NCI-H1105 treated with DMSO at 0.1 percent for 48 hours (cell line): ENCODE measurements at places on chromosomes 12 and 14.

GRCh38 chr12:3810540-3810939 is 57.6 kb upstream of the CRACR2A start:
- DNase-seq = no peak

DNA sequence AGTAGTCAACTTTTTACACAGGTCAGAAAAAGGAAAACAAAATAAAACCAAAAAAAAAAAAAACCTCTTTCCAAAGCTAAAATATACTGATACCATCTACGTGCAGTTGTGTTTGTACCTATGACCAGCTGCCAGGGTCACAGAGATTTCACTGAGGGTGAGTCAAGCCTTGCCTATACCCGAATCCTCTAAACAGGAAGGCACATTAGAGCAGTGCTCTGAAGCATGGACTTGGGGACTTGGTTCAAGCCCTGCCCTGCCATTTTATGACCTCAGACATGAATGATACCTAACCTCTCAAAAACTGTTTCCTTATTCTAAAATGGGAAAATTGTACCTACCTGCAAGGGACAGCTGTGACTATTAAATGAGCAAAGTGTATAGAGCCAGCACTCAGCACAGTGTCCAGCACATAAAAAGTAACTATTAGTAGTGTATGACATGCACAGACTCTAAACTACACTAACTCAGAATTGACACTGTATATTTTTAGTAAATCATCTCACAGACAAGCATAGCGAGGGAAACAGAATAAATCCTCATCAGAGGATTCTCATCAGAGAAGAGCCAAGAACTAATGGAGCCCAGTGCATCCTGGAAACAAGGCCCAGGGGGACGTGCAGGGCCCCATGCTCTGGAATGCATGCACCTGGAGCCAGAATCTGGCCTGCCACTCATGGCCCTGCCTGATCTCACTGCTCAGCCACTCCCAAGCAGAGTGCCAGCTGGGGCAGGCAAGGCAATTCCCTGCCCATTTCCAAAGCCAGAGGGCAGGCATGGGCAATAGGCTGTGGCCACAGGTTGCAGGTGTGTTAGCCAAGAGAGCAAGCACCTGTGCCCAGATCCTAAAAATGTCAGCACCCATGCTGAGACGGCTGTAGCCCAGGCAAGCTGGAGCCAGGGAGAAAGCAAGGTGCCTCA is 57.0 kb downstream of the NT5DC3 start:
- no peak for DNase-seq

DNA sequence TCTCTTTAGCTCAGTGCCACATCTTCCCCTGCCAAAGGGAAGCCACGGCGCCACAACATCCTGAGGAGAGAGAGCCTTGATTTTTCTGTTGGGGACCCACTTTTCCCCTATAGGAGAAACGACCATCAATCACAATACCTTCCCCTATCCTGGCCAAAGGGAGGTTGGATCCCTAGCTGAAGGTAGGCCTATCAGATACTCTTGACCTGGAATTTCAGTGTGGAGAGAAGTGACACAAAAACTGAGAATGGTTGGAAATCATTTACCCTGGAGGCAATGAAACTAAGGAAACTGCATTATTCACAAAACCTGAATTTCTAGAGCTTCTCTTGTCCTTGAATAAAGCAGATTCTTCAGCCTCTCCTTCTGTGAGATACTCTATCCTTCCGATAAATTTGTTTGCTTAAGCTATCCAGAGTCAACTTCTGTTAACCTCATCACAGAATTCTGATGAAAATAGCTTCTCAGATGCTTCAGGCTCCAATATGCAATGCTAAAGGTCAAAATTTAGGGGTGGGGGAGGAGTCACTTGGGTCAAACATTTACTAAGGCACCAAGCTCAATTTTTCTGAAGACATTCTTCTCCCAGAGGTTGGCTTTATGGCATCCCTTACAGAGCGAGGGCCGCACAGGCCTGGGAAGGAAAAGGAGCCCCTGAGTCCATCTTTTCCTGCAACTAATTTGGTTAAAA is 27.0 kb upstream of the DUSP6 start:
- DNase-seq = no peak

- peak; percentile 62 for DNase-seq
Measured at GRCh38 chr14:71319666-71320065, 412.4 kb downstream of the PCNX1 start.

GRCh38 chr12:131397493-131398181 is 313.3 kb upstream of the SFSWAP start:
- no peak for DNase-seq

DNA sequence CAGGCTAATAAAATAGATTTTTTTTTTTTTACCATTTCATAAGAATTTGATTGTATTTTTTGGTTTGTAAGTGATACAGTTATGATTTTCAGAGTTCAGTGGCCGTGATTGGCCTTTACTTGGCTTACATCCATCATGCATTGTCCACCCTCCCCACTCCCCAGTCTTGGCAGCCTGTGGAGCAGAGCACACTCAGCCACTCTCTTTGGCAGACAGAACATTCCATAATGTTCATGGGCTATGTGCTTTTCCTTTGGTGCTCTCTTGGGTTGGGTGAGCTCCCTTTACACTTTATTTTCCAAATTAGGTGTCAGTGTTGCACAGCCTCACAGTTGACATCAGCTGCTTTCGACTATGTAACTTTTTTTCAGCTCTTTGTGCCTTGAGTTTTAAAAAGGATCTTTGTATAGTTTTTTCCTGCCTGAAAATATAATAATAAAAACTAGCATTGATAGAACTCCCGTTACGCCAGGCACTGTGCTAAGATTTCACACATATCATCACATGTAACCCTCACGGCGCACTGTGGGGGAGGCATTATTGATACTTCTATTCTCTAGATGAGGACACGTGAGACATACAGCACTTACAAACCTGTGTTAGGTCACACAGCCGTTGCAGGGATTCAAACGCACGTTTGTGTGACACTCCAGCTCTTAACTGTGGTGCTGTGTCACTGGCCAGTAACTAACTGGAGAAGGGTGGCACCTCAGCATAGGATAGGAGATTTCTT is 21.5 kb downstream of the SUDS3 start:
- no peak for DNase-seq

DNA sequence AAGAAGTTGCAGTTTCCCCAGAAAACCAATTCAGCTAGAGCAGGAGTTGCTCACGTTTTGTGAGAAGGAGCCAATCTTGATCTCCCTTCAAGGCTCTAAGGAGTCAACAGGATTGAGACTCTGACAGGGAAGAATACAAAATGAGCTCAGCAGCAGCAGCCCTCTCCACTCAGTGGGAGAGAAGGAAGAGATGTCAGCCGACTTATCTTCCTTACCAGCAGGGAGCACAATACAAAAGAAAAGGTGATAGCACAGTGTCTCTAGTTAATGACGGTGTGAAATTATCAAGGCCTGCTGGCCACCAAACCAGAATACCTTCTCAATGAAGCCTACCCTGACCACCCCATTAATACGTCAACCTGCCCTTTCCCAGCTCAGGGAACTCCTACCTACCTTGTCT is 223.6 kb upstream of the TMPO start:
- no peak for DNase-seq

- DNase-seq = no peak
Measured at GRCh38 chr12:89474615-89475014, 50.0 kb downstream of the GALNT4 start.

GRCh38 chr12:58450868-58451482 is 469.3 kb downstream of the LRIG3 start:
- no peak for DNase-seq

- no peak for DNase-seq
Measured at GRCh38 chr12:4843907-4844306, 65.8 kb upstream of the KCNA1 start.

GRCh38 chr14:104034976-104035699 is 50.4 kb upstream of the ASPG start:
- DNase-seq = no peak

- no peak for DNase-seq
Measured at GRCh38 chr14:54700717-54701116, 133.8 kb downstream of the SAMD4A start.

DNA sequence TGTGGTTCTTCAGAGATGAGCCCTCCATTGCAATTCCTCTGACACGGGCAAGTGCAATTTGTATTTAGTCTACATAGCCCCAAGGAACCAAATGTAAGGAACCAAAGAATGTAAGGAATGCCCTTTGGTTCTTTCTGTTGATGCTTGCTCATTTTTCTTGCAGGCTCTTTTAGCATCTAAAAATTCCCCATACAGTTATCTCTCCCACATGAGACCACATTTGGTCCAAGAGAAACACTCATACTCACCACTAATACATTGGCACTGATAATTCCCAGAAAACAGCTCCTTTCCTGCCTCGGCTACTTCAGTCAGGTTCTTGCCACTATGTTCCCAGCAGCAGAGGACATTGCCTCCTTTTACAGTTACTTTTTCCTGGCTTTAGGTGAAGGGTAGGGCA is 332.6 kb downstream of the AEBP2 start:
- DNase-seq = no peak

DNA sequence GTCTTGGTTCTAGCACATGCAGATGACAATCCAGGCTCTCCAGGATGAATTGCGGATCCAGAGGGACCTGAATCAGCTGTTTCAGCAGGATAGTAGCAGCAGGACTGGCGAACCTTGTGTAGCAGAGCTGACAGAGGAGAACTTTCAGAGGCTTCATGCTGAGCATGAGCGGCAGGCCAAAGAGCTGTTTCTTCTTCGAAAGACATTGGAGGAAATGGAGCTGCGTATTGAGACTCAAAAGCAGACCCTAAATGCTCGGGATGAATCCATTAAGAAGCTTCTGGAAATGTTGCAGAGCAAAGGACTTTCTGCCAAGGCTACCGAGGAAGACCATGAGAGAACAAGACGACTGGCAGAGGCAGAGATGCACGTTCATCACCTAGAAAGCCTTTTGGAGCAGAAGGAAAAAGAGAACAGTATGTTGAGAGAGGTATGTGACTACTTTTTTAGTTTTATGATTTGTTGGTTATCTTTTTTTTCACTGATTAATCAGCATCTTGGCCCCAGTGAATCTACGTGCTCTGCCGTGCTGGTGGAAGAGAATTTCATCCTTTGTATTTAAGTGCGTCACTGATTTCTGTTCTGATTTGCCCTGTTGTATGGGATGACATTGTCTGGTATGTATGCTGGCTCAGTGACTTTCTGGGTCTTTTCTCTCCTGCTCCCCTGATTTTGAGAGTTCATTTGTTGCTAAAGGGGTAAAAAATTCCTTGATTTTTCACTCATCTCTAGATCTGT is 92.3 kb downstream of the ERC1 start:
- no peak for DNase-seq

GRCh38 chr12:77046468-77046867 is 18.9 kb downstream of the E2F7 start:
- DNase-seq = no peak

GRCh38 chr14:50099335-50099734 is 17.0 kb downstream of the VCPKMT start:
- DNase-seq = no peak

GRCh38 chr12:121550974-121551634 is 29.7 kb downstream of the KDM2B start:
- no peak for DNase-seq

DNA sequence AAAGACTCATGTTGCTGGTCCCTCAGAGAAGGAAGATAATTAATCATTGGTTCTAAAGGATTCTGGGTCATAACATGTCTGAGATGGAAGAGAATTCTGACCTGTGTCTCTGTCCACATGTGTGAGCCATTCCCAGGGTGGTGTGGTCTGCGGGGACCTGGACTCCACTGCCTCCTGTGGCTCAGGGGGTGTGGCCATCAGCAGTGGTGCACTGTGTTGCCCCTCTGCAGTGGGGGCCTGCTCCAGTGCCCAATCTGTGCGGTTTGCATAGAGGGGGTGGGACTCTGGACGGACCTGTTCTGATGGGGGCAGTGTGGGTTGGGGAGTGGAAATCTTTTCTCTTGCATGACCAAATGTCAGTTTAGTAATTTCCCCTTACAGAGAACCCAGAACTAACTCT is 13.5 kb downstream of the KRT85 start:
- DNase-seq = no peak

DNA sequence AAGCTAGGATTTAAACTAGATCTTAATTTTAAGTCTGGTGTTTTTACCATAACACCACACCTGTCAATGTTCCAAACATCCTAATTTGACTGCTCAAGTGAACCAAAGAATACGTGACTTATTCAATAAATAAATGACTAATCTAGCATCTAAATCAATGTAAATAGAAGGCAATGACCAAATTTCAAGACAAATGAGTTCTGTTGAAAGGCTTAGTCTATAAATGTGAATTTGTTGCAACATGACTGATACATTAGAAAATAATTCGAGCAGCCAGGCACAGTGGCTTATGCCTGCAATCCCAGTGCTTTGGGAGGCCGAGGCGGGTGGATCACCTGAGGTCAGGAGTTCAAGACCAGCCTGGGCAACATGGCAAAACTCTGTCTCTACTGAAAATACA is 15.1 kb downstream of the ZFC3H1 start:
- no peak for DNase-seq

- DNase-seq = no peak
Measured at GRCh38 chr12:28709986-28710685, 438.9 kb upstream of the FAR2 start.

GRCh38 chr14:37490607-37491006 is 104.4 kb downstream of the FOXA1 start:
- no peak for DNase-seq

DNA sequence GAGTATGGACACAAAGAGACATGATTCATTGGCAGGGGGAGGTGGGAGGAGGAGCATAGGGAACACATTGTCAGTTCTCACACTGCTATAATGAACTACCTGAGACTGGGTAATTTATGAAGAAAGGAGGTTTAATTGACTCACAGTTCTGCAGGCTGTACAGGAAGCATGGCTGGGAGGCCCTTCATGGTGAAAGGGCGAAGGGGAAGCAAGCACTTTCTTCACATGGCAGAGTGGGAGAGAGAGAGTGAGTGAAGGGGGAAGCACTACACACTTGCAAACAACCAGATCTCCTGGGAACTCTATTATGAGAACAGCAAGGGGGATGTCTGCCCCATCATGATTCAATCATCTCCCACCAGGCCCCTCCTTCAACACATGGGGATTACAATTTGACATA is 391.8 kb downstream of the BMP4 start:
- DNase-seq = no peak

DNA sequence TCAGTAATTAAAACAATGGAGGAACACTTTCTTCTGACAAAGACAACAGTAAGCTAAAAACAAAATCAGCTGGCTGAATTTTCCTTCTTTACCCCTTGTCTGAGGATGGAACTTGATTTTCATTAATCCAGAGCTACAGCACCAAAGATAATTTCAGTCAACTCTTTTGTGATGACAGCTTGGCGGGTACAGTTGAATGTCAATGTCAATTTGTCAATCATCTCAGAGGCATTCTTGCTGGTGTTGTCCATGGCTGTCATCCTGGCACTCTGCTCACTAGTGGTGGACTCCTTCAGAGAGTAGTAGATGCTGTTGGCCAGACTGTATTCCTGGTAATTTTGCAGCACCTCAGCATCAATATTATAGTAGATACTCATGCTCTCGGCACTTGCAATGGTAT is 34.4 kb upstream of the BMP4 start:
- no peak for DNase-seq
